ENCODE measurements at places on chromosomes 3 and 15. TPM values are rescaled to one million over a fixed set of nuclear protein-coding genes. Genes with fewer than 3 reads are reported as not detected.

The KAT2B gene
- 6.4 TPM for total RNA-seq

The SEMA3B gene
- 23.0 TPM for total RNA-seq

The RARRES1 gene
- 148 TPM for total RNA-seq

The ATP13A4 gene
- not detected for total RNA-seq

The CHRNA3 gene
- total RNA-seq, result not detected

The PPARG gene
- 30.5 TPM for total RNA-seq

The MGLL gene
- total RNA-seq, result 65.4 TPM

The SPINK8 gene
- not detected for total RNA-seq

The SERPINI2 gene
- total RNA-seq, result not detected

The ERICH6 gene
- total RNA-seq, result 0.35 TPM

The TMEM266 gene
- total RNA-seq, result not detected

The RPL4 gene
- 5,812 TPM for total RNA-seq

The GABRB3 gene
- total RNA-seq, result 0.71 TPM

The MKRN2OS gene
- not detected for total RNA-seq

The ANKRD63 gene
- total RNA-seq, result not detected

The GOLGA8M gene
- total RNA-seq, result not detected

The C3orf70 gene
- 0.29 TPM for total RNA-seq

All from myometrial cell (primary cell).